ENCODE measurements at places on chromosomes 12 and 14.

- no peak for DNase-seq
These were observed 9.7 kb downstream of the DCP1B start for GRCh38 chr12:1994429-1995143.

GRCh38 chr14:42228611-42229010, 621.9 kb downstream of the LRFN5 start:
- no peak for DNase-seq

DNA sequence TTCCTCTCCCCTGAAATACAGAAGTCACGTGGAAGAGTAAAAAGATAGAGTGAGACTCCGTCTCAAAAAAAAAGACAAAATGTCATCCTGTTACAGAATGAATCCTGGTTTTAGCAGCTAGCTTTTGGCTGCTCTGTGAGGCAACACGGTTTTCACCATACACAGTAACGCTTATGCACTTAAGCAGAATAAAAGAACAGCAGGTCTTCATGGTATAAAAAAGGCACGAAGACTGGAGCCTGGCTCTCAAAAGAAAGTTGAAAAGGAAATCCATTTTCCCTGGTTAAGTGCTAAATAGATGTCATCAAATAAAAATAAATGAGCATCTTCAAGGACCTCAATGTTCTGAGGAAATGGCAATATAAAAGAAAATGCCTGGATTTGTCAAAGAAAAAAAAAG, 444.1 kb downstream of the IPO8 start:
- no peak for DNase-seq

GRCh38 chr12:65093606-65094005, 27.5 kb downstream of the WIF1 start:
- DNase-seq = no peak

GRCh38 chr12:105036937-105037649, 47.2 kb downstream of the ALDH1L2 start:
- DNase-seq = no peak

GRCh38 chr14:75793806-75794205, 132.8 kb downstream of the TTLL5 start:
- DNase-seq = no peak

DNA sequence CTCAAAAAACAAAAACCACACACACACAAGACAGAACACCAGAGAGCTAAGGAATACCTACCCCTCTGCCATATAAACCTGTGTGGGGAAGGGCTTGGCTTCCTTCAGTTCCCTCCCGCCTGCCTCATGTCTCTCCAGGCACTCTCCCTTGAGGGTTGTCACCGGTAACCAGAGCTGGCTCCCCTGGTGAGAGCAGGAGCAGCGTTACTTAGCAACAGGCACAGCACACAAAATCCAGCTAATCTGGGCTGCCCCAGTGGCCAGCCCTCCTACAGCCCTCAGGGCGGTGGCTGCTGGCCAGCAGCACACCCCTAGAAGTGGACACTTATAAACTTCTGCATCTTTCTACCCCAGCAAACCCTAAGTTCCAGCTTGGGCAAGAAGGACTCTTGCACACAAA, 21.6 kb upstream of the NR4A1 start:
- no peak for DNase-seq

GRCh38 chr14:71410578-71411284, 503.5 kb downstream of the PCNX1 start:
- DNase-seq = no peak

- no peak for DNase-seq
These were observed 126.7 kb downstream of the PRKD1 start for GRCh38 chr14:29800961-29801360.

- DNase-seq = no peak
These were observed 16.0 kb upstream of the KRT86 start for GRCh38 chr12:52258335-52258901.

DNA sequence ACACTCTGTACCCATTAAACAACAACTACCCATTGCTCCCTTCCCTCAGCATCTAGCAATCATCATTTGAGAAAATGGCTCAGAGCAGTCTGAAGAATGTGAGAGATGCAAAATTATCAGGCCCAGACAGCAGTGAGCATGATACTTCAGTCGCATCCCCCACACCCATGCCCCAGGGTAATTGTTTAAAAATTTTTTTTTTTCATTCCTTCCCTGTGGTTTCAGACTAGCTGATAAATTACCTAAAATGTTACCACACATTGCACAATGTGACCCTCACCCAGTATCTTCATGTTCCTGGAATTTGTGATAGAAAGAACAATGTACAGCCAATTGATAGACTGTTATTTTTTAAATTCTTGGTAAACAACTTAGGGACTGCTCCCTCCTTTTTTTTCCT, 11.3 kb upstream of the USP15 start:
- DNase-seq = no peak

DNA sequence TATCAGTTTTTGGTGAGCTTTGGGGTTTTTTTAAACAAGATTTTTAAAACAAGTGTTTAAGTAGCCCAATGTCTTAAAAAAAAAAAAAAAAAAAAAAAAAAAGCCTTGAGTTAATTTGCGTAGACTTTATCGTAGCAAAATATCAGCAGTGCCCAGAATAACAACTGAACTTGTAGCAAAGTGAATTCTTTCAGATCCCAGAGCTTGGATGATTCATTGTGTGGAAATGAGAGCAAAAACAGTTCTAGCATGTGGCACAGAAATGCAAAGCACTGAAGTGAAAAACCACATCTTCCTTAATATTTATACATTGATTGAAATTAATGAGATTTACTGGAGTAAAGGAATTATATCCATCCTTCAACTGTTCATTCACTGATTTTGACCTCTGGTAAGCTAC, 258.1 kb downstream of the EGLN3 start:
- no peak for DNase-seq

GRCh38 chr12:130708648-130709047, 7.5 kb downstream of the RIMBP2 start:
- no peak for DNase-seq

GRCh38 chr12:111111681-111112080, 191.3 kb upstream of the MYL2 start:
- no peak for DNase-seq

DNA sequence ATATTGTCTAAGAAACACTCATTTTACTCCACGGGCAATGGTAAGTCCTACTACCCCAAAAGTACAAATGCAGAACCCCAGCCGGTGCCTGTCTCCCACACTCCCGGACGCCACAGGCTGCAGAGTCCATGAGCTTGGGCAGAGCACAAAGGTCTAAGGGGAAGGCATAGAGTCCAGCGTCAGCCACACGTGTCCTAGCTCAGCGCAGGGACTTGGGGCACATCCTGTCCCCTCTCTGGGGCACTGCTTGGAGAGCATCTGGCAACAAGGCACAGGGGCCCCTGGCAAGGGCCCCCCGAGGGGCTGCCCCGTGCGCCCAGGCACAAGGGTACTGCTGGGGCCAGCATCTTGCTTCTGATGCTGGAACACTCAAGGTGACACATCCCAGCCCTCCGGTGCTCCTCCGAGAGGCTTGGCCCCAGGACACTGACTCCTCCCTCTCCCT, 58.4 kb downstream of the BCL11B start:
- no peak for DNase-seq

- DNase-seq = no peak
These were observed 105.1 kb upstream of the AMIGO2 start for GRCh38 chr12:47184813-47185212.

- no peak for DNase-seq
These were observed 35.8 kb downstream of the NIN start for GRCh38 chr14:50795142-50795541.

GRCh38 chr12:15757553-15758255, 31.5 kb downstream of the EPS8 start:
- no peak for DNase-seq

GRCh38 chr12:76031081-76031413, 529 bp downstream of the PHLDA1 start:
- no peak for DNase-seq

All from activated CD8-positive, alpha-beta memory T cell treated with anti-CD3 and anti-CD28 coated beads for 1 hour (primary cell).